NCI-H2081 treated with DMSO at 0.1 percent for 48 hours (cell line): ENCODE measurements at places on chromosomes 5 and 9.

DNA sequence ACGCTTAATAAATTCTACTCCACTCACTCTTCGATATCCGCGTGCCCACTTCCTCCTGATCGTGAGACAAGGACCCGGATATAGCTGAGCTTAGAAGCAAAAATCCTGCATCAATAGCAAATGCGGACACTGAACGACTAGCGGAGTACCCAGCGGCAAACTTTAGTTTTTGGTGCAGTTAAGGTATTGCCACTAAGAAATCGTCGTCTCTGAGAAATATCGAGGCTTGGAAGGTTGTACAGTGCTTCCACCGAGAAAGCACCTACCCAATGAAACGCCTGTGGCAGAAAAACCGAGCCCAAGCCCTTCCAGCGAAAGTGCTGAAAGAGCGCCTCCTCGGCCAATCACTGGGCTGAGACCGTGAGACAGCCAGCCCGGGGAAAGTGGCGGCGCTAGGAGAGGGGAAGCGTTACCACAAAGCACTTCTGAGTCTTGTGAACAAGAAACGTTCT is 32.2 kb downstream of the ANXA2R start:
- DNase-seq = peak; percentile 85

DNA sequence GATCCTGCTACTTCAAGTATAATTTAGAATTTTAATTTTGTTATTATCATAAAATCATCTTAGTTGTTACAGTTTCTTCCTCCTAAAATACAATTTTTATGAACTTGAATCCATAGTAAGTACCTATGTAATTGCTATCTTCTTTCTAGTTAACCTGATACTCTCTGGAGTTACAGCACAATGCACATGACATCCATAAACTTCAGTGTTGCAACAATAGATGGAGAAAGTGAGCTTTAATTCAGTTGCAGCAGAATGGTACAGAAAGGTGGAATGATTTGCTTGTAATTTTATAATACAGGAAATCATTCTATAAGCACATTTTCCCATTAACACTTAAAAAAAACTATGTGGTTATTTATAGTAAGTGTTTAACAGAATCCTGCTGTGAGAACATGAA is 372.0 kb downstream of the CDH9 start:
- DNase-seq = peak; percentile 84

DNA sequence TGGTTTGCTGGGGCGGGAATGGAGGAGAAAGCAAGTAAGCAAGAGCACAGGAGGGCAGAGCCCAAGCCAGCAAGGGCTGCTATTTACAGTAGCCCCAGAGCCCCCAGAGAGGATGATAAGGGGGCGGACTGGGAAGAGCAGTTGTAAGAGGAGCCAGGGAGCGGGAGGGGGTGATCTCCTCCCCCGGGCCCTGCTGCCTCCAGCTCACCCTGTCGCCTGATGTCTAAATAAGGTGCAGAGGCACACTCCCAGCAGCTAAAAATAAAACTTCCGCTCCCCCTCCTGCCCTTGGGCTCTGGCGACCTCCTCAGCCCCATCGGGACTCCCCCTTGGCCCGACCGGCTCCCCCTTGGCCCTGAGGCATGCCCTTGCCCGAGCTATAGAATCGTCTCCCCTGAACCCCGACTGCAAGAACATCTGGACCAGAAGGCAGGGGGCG is 14.4 kb upstream of the CCDC69 start:
- no peak for DNase-seq

- DNase-seq = no peak
These were observed 72.6 kb upstream of the LRRTM2 start for GRCh38 chr5:138947780-138948179.

DNA sequence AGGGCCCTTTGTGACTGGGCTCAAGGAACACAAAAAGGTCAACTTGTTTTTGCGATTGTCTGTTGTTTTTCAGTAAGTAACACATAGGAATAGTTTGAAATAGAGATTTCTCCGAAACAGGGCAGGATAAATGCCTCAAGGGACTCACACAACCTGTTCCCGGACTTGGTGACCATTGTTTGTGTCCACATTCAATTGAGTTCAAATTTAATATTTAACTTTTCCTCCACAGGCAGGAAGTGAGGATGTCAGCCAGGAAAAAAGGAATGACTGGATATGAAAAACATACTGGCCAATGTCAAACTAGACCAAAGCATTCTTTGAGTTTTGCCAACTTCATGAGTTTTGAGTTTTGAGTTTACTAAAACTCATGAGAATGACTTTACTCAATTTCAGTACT is 72.7 kb downstream of the SPATA31C2 start:
- no peak for DNase-seq

- DNase-seq = no peak
These were observed 2.8 kb downstream of the MEGF10 start for GRCh38 chr5:127293373-127293772.

DNA sequence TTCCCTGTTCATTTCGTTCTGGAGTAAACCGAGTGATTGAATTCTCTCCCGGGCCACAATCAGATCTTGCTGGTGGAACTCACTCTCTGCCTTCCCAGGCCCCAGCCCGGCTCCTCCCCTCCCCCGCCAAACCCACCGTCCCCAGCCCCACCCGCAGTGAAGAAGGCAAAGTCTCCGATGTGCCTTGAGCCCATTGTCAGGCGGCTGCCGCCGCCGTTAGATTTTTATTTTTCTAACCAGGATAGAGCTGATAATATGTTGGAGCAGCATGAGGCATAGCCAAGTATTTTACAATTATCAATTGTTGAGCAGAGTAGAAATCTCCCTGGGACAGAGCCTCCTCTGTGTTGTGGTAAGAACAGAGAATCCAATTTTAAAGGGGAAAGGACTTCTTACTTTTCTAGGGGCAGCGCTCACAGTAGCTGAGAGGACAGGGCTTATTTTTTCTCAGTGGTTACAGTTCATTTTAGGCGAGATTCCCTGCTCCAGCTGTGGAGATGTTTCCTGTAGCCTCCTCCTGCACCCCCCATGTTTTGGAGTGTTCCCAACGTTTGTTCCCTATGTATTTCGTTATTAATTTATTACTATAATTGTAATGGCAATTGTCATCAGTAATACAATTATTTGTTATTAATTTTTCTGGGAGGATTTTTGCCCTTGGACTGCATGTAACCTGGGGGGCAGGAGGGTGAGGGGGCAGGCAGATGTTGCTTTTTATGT is 1.3 kb downstream of the PSAT1 start:
- DNase-seq = no peak

DNA sequence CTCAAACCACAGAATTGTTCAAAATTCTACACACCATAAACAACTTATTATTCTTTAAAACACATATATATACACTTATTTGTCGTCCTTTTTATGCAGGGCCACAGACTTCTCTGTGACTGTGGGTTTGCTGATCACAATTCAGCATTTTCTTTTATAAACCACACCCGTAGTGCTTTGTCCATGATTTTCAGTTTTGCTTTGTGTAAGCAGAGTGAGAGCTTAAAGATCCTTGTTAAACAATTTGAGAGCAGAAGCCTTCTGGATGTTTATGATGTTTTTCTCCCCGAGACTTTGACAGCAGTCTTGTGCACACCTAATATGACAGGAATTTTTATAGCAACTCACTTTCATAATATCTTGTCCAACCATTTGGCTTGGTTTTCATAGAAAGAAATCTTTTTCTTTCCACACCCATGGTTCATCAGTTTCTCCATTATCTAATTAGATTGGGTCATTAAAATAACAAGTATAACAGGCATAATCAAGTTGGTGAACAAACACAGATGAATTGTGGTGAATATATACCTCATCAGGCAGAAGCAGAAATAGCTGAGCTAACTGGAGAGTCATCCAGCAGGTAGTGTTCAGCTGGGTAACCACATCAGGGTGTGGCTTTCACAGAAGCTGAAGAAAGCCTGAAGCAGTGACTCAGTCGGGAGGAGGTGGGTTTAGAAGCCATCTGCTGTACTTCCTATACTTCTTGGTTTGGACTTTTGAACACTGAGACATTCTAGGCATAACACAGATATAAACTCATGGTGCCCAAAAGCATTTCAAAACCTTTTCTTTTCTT is 232.8 kb downstream of the DOCK8 start:
- DNase-seq = no peak

DNA sequence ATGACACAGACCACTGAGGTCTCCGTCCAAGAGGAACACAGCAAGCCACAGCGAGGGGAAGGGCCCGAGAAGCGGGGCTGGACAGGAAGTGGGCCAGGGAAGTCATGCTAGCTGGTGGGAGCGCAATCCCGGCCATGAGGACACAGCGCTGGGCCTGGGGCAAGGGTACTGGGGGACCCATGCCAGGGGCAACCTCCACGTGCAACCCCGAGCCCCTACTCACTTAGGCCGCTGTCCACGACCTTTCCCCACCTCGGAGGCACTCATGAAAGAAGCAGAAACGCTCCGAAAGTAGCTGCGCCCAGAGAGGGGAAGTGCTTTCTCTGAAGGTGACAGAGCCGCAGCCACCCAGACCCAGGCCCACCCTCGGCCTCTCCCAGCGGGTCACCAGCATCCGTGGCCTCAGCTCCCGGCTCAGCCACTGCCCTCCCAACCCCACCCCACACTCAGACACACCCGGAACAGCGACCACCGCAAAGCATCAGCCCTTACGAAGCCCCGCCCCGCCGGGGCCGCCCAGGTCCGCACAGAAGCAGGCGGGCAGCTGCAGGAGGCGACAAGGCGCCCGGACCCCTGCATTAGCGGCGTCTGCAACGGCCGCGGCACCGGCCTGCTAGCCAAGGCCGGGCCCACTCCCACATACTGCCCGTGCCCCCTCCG is 782 bp downstream of the BICD2 start:
- DNase-seq = no peak

DNA sequence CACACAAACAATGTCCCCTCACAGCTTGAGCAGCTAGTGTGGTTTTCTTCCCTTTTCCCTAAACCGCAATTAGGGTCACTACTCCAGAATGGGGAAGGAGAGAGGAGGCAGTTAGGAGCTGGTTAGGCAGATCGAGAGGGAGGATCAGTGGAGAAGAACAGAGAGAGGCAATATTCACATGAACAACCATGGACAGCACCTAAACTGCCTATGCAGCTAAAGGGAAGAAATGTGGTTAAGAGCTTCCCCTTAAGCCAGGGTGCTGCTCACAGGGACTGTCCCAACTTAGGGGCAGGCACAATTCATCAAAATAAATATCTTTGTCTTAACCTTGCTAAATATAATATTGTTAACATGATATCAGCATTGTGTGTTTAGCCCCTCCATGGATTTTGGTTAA is 359.3 kb upstream of the CDH18 start:
- DNase-seq = no peak

DNA sequence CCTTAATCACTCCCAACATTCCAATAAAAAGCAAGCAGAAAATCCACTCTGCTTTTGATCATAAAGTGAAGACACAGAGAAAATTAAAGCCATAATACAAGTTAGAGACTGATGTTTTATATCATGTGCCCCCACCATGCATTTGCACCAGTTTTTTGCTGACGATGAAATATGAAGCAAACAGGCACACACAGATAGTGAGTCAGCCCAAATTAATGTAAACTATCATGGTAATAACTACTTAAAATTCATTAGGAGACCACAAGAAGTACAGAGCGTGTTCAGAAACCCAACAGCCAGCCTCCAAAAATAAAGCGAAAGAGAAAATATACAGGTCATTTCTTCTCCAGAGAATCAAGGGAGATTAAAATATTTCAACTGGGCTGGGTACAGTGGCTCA is 46.4 kb upstream of the KDM4C start:
- DNase-seq = no peak

GRCh38 chr9:74478606-74479005 is 18.5 kb upstream of the RORB start:
- no peak for DNase-seq

DNA sequence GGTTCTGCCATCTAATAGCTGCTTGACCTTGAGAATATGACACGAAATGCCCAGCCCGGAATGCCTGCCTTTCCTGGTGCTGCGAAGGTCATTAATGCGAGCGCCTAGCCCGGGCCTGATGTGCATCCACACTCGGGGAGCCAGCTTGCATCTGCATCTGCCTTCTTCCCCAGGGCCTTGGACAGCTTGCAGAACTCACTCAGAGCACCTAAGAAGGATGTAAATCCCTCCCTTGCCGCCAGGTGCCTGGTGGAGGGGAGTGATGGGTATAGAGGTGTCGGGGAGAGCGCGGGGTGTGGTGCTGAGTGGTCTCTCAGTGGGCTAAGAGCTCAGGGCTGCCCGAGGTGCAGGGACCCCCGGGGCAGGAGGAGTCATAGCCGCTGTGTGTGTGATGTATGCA is 127.2 kb downstream of the MRPL36 start:
- DNase-seq = no peak

DNA sequence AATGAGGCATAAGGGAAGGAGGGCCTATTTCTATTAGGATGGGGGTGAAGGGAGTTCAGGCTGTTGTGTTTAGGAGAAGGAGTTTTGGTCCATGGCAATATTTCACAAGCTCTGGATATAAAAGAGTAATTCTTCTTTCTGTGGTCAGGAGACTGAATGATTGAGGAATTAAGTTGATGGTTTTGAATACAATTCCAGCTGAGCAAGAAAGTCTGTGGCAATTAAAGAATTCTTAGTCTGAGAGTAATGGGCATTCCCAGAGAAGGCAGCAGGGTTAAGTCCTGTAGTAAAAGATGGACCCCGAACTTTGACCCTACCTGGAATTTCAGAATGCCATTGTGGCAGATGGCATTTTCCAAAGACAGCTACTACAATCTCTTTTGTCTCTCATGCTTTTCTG is 202.6 kb downstream of the TLE4 start:
- DNase-seq = no peak

GRCh38 chr9:37036371-37036775 is 2.3 kb upstream of the PAX5 start:
- DNase-seq = no peak

GRCh38 chr9:76531231-76531780 is 72.3 kb downstream of the GCNT1 start:
- DNase-seq = no peak

DNA sequence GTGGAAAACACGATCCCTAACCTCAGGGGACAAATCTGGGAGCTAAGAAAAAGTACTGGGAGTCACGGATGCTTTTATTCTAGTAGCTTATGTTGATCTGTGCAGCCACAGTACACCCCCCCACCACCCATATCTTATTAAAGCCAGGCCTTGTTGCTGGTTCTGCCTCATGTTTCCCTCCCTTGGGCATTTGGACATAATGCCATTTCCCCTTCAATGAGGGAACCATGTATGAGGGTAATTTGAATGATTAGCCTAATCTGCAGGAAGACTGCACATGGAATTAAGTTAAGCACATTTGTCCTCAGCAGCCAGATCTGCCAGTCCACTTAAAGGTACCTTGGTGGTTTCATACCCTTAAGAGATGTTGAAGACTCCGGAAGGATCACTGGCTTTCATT is 102.0 kb downstream of the ARHGAP26 start:
- DNase-seq = no peak

GRCh38 chr9:6869081-6869948 is 111.5 kb downstream of the KDM4C start:
- no peak for DNase-seq

DNA sequence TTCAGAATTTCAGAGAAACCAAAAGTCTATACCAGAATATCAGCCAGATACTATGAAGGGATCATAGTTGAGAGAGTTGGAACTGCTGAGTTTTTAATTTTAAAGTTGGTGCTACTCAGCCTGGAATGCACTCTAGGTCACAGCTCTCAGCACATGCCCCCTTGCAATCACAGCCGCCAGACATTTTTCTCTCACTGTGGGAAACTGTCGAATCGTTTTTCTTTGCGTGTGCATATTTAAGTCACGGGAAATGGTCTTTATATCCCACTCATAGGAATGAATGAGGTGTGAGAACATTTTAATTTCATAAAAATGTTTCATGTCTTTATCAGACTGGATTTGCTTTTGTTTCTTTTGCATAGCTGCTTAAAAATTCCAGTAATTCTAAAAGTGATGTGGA is 12.2 kb upstream of the SPDL1 start:
- no peak for DNase-seq

- no peak for DNase-seq
These were observed 25.6 kb downstream of the CAMK2A start for GRCh38 chr5:150263801-150264621.

- no peak for DNase-seq
These were observed 14.4 kb upstream of the CDC20B start for GRCh38 chr5:55187370-55187769.
